ENCODE measurements at places on chromosomes 12 and 14.
A peak's percentile ranks its signal among the peaks of the same experiment; 100 is the strongest.

- no peak overlapping the region for H3K27ac ChIP-seq
- no peaks in the 10 kb centered on the region for H3K4me1 ChIP-seq
- no peak overlapping the region for H3K4me3 ChIP-seq
- peaks cover 35% of the 10 kb centered on the region for H3K27me3 ChIP-seq
- DNase-seq = no peak
- H3K36me3 ChIP-seq = no peaks in the 10 kb centered on the region
These were observed 35.7 kb downstream of the NID2 start for GRCh38 chr14:52033101-52033642.

DNA sequence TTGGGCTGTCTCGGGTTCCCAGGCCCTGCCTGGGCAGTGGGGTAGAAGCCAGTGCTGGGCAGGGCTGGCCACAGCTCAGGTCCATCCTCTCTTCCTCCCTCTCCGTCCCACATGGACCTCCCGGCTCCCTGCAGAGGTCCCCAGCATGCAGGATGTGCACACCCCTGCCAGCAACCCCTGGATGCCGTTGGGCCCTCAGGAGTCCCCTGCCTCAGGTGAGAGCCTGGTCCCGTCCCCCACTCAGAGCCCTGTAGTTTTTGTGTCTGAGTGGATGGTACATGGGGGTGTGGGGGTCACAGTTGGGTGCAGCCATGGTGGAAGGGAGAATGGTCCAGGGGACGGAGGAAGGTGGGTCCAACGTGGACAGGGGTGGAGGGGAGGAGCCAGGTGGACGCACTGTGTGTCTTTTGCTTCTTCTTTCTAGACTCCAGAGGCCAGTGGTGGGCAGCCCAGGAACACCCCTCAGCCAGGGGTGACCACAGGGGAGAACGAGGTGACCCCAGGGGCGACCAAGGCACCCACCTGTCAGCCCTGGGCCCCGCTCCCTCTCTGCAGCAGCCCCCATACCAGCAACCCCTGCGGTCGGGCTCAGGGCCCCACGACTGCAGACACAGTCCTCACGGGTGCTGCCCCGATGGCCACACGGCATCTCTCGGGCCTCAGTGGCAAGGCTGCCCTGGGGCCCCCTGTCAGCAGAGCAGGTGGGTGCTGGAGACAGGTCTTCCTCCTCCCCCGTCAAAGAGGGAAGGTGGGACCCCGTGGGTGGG lies 21.7 kb downstream of the PAPLN start:
- no peaks in the 10 kb centered on the region for H3K36me3 ChIP-seq
- DNase-seq = no peak
- no peak overlapping the region for H3K4me3 ChIP-seq
- H3K27ac ChIP-seq = no peak overlapping the region
- H3K4me1 ChIP-seq = no peaks in the 10 kb centered on the region

DNA sequence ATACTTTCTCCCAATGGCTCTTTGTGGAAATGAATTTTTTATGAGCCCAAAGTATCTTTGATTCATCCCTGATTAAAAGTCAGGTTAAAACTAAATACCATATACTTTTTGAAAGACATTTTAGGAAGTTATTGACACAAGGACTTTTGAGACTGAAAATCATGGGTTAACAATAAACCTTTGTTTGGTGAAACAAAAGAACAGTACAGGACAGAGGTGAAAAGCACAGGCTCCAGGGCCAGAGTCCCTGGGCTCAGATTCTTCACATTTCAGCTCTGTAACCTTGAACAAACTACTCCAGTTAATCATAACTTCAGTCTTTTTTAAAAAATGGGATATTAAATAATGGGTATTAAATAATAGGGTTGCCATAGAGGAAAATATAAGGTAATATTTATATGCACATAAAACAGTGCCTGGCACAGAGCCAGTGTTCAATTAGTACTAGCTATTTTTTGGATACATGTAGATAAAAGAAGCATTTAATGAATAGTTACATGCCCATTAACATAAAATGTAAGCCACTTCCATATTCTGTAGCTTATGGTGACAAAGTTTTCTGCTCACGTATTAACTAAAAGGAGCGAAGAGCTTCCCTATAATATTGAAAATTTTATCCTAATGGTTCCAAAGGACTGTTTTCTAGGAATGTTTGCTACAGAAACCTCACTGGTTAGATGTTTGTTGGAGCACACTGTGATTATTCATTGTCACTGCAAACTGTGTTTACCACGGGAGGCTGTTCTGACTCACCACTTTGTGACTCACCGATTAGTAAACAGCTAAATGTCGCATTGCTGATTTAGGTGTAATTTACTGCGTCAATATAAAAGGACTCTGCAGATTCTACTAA lies 255.4 kb downstream of the DAD1 start:
- H3K4me3 ChIP-seq = no peak overlapping the region
- H3K27ac ChIP-seq = no peak overlapping the region
- H3K36me3 ChIP-seq = no peaks in the 10 kb centered on the region
- no peak for DNase-seq

- no peak for DNase-seq
- no peak overlapping the region for H3K4me3 ChIP-seq
- H3K27ac ChIP-seq = no peak overlapping the region
- H3K4me1 ChIP-seq = no peaks in the 10 kb centered on the region
- peaks cover 3% of the 10 kb centered on the region for H3K27me3 ChIP-seq
These were observed 176.8 kb downstream of the GXYLT1 start for GRCh38 chr12:41967668-41968500.

- H3K27ac ChIP-seq = peak overlapping the region; percentile 74
- peaks cover 21% of the 10 kb centered on the region for H3K36me3 ChIP-seq
- H3K4me1 ChIP-seq = peaks cover 74% of the 10 kb centered on the region
- H3K27me3 ChIP-seq = no peaks in the 10 kb centered on the region
- H3K4me3 ChIP-seq = peak overlapping the region; percentile 36
These were observed 73.8 kb downstream of the SUSD6 start for GRCh38 chr14:69685218-69685616.
